ENCODE measurements at places on chromosomes 13 and 19.

- peak; percentile 92 for DNase-seq
Observed at GRCh38 chr19:38851622-38852230, 1.9 kb upstream of the HNRNPL start.

- no peak for DNase-seq
Observed at GRCh38 chr19:55832676-55833075, 877 bp upstream of the NLRP11 start.

GRCh38 chr19:46023311-46023779 is 492 bp upstream of the PGLYRP1 start:
- no peak for DNase-seq

DNA sequence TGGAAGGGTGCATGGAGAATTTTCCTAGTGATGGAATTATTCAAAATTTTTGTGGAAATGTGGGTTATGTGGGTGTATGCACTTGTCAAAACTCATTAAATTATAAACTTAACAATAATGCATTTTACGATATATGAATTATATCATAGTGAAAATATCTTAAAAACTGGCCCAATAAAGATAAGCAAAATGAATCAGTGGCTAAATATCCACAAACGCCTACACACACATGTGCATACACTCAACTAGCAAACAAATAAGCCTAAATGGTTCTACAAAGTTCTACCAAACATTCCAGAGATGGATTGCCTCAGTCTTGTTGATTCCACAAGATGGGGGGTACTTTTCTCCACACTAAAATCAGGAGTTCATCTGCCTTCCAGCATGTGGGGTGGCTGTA is 349.5 kb downstream of the TSHZ3 start:
- no peak for DNase-seq

DNA sequence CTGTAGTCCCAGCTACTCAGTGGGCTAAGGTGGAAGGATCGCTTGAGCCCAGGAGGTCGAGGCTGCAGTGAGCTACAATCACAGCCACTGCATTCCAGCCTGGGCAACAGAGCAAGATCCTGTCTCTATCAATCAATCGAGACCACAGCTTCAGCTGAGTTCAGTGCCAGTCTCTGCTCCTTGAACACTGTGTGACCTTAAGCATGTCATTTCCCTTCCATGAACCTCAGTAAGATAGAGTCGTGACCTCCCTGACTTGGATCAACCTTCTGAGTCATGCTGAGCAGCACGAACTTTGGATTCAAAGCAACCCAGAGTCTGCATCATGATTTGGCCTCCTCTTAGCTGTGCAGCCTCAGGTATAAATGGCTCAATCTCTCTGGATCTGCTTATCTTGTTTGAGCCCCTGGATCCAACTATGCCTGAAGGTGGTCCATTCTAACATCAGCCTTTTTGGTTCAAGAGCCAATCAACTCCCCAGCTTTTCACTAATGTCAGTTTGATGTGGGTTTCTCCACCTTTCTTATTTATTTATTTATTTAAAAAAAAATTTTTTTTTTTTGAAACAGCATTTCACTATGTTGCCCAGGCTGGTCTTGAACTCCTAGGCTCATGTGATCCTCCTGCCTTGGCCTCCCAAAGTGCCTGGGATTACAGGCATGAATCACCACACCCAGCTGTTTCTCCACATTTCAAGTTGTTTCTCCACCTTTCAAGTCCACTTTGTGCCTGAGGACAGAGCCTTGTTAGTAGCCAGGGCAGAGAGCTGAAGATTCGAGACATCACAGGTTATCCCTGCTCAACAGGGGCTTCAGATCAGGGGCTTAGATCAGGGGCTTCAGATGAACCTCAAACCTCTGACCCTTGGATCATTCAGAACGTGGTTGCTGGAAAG is 26.4 kb downstream of the PTPRS start:
- DNase-seq: no peak

DNA sequence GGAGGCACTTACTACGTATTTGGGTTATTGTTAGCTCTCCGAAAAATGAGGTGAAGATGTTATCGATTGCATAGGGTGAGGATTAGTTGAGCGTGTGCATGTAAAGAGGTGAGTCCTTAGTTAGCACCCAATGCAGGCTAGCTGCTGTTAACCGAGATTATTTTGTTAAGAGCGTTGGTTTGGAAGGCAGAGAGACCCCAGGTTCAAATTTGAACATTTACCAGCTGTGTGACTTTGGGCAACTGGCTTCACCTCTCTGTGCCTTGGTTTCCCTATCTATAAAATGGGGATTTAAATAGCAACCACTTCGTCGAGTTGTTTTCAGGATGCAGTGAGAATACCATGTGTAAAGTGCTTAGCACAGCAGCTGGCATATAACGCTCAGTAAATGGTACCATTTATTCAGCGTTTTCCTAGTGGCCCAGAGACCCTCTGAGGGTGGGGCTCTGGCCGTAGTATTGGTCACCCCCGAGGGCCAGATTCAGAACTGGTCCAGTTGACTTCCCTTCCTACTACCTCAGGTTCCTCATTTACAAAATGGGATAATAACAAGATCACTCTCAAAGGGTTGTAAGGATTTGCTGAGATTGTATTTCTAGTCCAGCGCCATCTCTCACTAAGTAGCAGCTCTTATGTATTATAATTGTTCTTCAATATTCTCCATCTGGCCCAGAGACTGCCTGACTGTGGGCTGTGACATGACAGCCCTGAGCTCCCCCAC is 887 bp downstream of the SIPA1L3 start:
- DNase-seq: no peak

- no peak for DNase-seq
Observed at GRCh38 chr19:2119921-2120785, 23.4 kb downstream of the IZUMO4 start.

- no peak for DNase-seq
Observed at GRCh38 chr13:109880371-109881346, 94.3 kb upstream of the IRS2 start.

DNA sequence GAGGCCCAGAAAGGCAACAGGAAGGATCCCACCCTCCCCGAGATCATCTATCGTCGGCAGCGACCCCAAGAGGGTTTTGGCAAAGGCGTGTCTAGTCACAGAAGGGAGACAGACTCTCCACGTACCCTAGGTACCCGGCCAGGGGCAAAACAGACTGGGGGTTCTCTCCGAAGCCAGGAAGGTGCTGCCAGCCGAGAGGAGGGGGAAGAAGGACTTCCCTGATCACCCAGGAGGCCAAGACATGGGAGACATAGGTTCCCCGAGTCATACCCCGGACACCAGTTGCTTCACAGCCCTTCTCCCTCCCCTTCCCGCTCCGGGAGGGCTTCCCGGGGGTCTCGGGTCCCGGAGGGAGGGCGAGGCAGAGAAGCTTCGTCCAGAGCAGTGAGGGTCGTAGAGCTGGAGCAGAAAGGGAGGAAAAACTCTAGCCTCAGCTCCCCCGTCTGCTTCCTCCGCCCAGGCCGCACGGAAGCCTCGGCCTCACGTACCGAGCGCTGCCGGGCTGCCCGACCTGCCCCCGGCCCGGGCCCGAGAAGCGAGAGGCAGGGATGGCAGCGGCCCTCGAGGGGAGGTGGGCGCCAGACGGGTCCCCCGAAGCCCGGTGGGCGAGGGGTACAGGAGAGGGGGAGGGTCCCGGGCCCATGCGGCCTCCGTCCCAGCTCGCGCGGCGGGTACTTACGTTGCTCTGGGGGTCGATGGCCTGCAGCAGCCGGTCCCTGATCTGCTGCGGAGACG is 644 bp downstream of the MED26 start:
- peak; percentile 6 for DNase-seq

DNA sequence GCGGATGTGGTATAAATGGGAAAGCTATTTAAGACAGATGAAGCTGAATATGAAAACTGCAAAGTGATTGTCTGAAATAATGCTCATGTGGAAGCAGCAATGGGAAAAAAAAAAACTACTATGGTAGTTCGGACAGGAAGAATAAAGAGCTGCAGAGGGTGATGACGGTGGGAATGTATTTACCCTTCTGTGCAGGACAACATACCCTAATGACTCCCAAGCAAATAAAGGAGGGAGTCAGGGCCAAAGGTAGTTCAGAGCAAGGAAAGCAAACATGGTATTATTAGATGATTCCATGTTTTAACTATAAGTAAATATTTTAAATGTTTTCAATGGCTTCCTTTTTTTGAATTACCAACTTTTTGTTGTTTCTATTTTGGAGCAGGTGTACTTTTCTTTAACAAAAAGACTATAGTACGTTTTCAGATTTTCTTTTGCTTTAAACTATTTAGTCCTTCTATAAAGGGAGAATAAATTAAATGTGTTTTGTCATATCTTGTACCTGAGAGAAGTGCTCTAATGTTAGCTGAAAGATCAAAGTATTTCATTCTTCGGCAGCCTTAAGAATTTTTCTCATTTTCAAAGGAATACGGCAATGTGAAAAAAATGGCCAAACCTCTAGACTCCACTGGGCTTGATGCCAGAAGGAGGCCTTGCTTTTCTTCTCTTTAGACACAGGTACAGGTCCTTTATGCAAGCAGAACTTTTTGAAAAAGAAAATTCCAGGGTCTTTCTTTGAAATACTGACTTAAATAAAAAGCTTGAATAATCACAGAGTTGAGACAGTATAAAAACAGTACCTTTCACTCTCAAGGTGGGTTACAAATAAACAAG is 67.8 kb upstream of the ZDHHC20 start:
- no peak for DNase-seq

DNA sequence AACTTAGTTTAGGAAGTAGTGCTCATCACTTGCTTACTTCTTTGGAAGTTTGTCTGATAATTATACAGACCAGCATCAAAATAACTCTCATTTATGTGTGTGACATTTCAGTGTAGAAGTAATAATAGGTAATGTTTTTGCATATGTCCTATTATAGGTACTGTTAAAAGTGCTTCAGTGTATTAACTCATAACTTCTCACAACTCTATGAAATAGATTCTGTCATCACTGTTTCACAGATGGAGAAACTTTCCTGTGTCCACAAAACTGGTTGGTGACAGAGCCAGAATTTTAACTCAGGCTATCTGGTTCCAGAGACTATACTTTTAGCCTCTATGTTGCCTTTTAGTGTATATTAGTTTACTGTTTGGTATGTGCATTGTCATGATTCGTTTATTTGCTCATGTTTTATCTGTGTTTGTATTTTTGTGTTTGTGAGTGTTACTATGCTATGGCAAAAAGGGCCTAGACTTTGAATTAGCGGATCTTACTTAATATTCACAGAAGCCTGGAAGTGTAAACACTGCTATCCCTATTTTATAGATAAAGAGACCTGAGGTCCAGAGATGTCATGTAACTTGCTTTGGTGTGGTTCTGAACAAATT is 12.7 kb downstream of the LPAR6 start:
- DNase-seq: no peak

- no peak for DNase-seq
Observed at GRCh38 chr19:1862068-1862423, 1.3 kb downstream of the KLF16 start.

DNA sequence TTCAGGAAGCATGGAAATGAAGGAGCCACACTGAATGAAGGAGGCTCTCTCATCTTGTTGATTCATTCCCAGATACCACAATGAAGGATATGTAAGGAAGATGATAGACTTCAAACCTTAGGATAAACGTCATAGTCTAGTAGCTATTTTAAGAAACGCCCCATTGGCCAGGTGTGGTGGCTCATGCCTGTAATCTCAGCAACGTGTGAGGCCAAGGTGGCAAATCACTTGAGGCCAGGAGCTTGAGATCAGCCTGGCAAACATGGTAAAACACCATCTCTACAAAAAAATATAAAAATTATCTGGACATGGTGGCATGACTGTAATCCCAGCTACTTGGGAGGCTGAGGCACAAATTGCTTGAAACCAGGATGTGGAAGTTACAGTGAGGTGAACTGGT is 17.1 kb upstream of the ZNF841 start:
- no peak for DNase-seq

- no peak for DNase-seq
Observed at GRCh38 chr19:20197747-20198146, 30.7 kb downstream of the ZNF486 start.

DNA sequence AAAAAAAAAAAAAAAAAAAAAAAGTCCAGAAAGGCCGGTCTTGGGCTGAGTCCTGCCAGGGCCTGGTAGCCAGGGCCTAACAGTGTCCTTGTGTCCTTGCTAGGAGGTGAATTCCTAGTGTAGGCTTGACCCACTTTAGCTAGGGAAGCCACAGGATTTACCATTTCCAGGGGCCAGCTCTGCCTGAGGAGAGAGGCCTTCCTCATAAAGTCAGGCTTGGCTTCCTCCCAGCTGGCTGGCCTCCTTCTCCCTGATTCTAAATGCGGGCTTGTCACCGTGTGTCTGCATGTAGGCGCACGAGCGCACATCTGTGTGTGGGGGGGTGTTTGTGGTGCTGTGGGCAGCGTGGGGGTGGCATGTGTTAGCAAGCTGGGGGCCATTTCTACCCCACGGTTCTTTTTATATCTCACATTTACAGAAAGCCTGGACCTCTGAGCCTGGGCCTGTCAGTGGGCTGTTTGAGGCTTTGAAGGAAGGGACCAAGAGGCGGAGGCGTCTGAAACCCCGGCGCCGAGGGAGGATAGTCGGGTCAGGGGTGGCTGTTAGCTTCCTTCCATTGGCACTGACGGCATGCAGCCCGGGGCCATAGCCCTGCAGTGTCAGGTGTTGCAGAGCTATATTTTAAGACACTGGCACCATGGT is 31.7 kb downstream of the IER2 start:
- DNase-seq: no peak

GRCh38 chr19:30330266-30330665 is 41.9 kb upstream of the ZNF536 start:
- DNase-seq: no peak

DNA sequence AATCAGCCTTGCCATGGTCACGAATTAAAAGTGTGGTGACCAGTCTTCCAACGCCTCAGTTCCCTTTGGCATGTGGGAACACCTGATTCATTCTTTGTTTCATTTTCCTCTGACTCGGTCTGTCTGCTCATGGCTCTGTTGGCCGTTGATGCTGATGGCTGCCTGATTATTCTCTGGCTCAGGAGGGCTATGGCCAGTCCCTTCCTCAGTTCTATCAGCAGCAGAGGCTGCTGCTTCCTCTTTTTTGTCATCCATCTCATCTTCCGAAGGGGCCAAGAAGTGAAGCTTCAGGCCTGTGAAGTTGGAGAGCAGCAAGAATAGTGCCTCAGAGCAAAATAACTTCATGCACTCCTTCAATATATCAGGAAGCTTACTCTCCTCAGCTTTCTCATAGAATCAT is 9.5 kb upstream of the MLNR start:
- no peak for DNase-seq

DNA sequence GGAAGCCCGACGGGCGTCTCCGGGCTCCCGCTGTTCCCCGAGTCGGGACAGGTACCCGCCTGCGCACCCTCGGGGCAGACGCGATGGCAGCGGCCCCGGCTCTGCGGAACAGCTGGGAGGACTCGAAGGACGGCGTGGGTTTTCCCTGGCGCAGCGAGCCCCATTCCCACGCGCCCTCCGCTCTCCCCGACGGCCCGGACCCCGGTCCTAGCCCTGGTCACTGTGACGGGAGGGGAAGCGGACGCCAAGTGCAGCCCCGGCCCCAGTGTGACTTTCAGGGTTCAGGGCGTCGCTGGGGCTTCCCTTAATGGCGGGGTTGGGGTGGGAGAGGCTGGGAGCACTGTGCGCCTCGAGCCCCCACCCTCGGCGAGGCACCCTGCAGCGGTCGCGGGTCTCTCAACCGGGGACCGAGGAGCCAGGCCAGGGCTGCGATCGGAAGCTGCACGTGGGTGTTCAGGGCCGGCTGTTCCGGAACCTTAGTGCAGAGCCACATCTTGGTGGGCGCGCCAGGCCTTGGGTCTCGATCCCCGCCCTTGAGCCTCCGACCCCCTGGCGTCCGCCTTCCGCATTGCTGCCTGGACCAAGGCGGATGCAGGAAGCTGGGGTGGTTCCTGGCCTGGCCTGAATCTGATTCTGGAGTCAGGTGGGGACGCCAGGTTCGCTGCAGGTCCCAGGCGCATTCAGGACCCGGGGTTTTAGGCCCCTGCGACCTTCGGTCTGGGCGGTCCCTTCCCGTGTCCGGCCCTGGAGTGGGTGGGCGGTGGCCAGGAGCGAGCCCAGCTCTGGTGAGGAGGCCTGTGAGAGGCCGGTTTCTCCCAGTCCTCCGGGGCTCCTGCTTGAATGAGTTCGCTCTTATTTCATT is 3.5 kb downstream of the LGALS7B start:
- DNase-seq: no peak

Data from T-helper 2 cell treated with Interferon-gamma antibody and Interleukin-4, amounts not matched to agents 5 μg/mL and 100 μg/mL, for 36 hours (primary cell).